ENCODE measurements at places on chromosomes 6 and 20. TPM values are rescaled to one million over a fixed set of nuclear protein-coding genes. Genes with fewer than 3 reads are reported as not detected.

- DNase-seq = no peak
Measured at GRCh38 chr20:10649797-10650160, 24.0 kb downstream of the JAG1 start.

- DNase-seq = no peak
Measured at GRCh38 chr20:59676851-59677182, 72.5 kb downstream of the PHACTR3 start.

- DNase-seq = no peak
Measured at GRCh38 chr6:134114489-134114888, 62.1 kb upstream of the SLC2A12 start.

The GHRH gene
- not detected for total RNA-seq
